ENCODE measurements at places on chromosomes 6 and 20. TPM values are rescaled to one million over a fixed set of nuclear protein-coding genes. Genes with fewer than 3 reads are reported as not detected.

Gene SYNDIG1
- not detected for total RNA-seq

Gene SLC24A3
- not detected for total RNA-seq

Gene GTSF1L
- 0.28 TPM for total RNA-seq

Gene DACT2
- not detected for total RNA-seq

GRCh38 chr6:23280437-23280836, 711.1 kb downstream of the HDGFL1 start:
- no peak overlapping the region for H3K4me3 ChIP-seq
- no peak for DNase-seq
- H3K36me3 ChIP-seq, result no peaks in the 10 kb centered on the region
- no peaks in the 10 kb centered on the region for H3K4me1 ChIP-seq
- no peaks in the 10 kb centered on the region for H3K27me3 ChIP-seq

- H3K27ac ChIP-seq, result no peak overlapping the region
- no peaks in the 10 kb centered on the region for H3K4me1 ChIP-seq
- no peak overlapping the region for H3K4me3 ChIP-seq
- peaks cover 10% of the 10 kb centered on the region for H3K27me3 ChIP-seq
These were observed 189.0 kb upstream of the CDYL start for GRCh38 chr6:4587171-4587570.

GRCh38 chr6:10723567-10723881, 654 bp downstream of the TMEM14C start:
- no peaks in the 10 kb centered on the region for H3K27me3 ChIP-seq
- DNase-seq, result no peak
- H3K36me3 ChIP-seq, result peaks cover 14% of the 10 kb centered on the region
- H3K27ac ChIP-seq, result peak overlapping the region; percentile 87
- H3K4me3 ChIP-seq, result peak overlapping the region; percentile 85

DNA sequence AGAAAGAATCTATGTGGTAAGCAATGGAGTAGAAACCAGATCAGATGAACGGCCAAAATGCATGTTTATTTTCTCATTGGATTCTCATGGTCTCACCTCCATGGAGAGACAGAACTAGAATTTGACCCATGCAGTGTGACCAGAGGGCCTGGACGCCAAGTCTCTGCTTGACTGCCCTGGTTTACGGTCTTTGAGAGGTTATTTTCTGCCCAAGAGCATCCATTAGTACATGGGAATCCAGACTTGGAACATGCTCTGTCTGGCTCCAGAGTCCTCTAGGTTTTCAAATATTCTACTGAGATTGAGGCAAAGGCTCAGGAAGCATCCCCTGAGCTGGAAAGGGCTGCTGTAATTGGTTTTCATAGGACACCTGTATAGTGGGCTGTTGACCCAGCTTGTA, 45.5 kb upstream of the UST start:
- DNase-seq, result no peak
- H3K4me3 ChIP-seq, result peak overlapping the region; percentile 78
- peaks cover 10% of the 10 kb centered on the region for H3K36me3 ChIP-seq
- H3K4me1 ChIP-seq, result peaks cover 19% of the 10 kb centered on the region

GRCh38 chr20:2395136-2395535, 14.4 kb downstream of the TGM6 start:
- no peak overlapping the region for H3K27ac ChIP-seq
- H3K4me3 ChIP-seq, result no peak overlapping the region
- H3K36me3 ChIP-seq, result no peaks in the 10 kb centered on the region

- DNase-seq, result peak; percentile 58
- H3K36me3 ChIP-seq, result peaks cover 8% of the 10 kb centered on the region
- H3K27ac ChIP-seq, result no peak overlapping the region
- peaks cover 22% of the 10 kb centered on the region for H3K4me1 ChIP-seq
- H3K4me3 ChIP-seq, result no peak overlapping the region
- H3K27me3 ChIP-seq, result peaks cover under 1% of the 10 kb centered on the region
These were observed 14.4 kb upstream of the SLC17A2 start for GRCh38 chr6:25944688-25945574.

- H3K27ac ChIP-seq, result no peak overlapping the region
- no peak for DNase-seq
- H3K27me3 ChIP-seq, result no peaks in the 10 kb centered on the region
- H3K4me1 ChIP-seq, result no peaks in the 10 kb centered on the region
These were observed 429.0 kb upstream of the NRSN1 start for GRCh38 chr6:23696992-23697391.

GRCh38 chr20:60862601-60863000, 389.5 kb upstream of the CDH4 start:
- H3K4me3 ChIP-seq, result no peak overlapping the region
- no peaks in the 10 kb centered on the region for H3K4me1 ChIP-seq
- H3K27me3 ChIP-seq, result no peaks in the 10 kb centered on the region
- no peak overlapping the region for H3K27ac ChIP-seq
- DNase-seq, result no peak

GRCh38 chr20:15072316-15072715, 734.9 kb upstream of the FLRT3 start:
- H3K4me1 ChIP-seq, result no peaks in the 10 kb centered on the region
- DNase-seq, result no peak
- H3K36me3 ChIP-seq, result no peaks in the 10 kb centered on the region
- H3K27ac ChIP-seq, result no peak overlapping the region
- no peak overlapping the region for H3K4me3 ChIP-seq
- no peaks in the 10 kb centered on the region for H3K27me3 ChIP-seq

DNA sequence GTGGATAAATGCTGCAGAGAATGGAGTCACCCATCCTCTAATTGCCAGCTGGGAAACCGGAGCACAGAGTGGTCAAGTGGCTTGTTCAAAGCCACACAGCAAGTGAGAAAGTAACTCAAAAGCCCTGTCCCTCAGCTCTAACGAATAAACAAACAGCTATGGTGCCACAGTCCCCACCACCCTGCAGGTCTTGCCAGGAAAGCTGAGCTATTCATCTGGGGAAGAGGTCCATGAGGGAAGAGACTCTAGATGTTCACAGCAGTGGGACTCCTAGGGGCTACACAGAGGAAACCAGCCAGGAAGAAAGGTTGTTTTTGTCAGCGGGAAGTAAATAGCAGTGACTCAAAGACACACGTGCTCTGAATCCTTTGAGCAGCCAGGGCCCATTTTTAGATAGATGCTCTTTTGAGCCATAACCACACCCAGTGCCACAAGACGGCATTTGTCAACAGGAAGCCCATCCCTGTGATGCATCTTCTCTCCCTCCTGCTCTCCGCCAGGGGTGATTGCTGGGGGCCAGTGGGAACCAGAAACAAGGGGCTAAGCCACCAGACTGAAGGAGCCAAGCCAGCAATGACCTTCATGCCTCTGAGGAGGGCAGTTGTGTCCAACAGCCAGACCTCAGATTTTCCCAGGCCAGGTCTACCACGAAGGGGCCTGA, 32.4 kb upstream of the TCP11 start:
- no peak overlapping the region for H3K4me3 ChIP-seq
- peak; percentile 62 for DNase-seq
- H3K27me3 ChIP-seq, result peaks cover 16% of the 10 kb centered on the region
- peaks cover 5% of the 10 kb centered on the region for H3K36me3 ChIP-seq
- peak overlapping the region; percentile 69 for H3K27ac ChIP-seq

- H3K27me3 ChIP-seq, result no peaks in the 10 kb centered on the region
- DNase-seq, result no peak
- no peaks in the 10 kb centered on the region for H3K4me1 ChIP-seq
- H3K36me3 ChIP-seq, result peaks cover 8% of the 10 kb centered on the region
- no peak overlapping the region for H3K27ac ChIP-seq
These were observed 16.7 kb upstream of the E2F1 start for GRCh38 chr20:33702861-33703260.

DNA sequence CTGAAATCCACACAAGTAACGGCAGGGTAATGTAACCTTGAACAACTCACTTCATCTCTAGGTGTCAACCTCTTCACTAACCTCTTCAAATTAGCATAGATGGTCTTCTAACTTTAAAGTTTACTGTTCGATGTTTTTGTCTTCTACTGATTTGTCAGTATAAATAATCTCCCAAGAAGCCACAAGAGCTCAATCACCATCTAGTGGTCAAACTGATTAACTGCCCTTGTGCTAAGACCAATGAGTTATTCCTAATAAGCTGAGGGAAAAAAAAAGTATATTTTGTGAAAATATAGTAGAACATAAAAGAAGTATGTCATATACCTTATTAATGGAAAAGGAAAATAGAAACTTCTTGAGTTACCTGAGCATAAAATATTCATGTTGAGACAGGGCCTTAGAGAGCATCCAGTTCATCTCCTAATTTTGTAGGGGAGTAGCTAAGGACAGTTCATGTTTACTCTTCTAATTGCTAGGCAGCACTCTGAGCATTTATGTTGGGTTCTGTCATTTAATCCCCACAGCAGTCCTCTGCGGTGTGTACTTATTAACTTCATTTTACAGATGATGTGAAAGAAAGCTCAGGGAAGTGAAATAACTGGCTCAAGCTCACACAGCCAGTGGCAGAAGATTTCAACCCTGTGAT, 317.1 kb downstream of the ESR1 start:
- no peaks in the 10 kb centered on the region for H3K27me3 ChIP-seq
- no peak for DNase-seq
- H3K27ac ChIP-seq, result no peak overlapping the region
- no peak overlapping the region for H3K4me3 ChIP-seq

GRCh38 chr6:157133856-157134255, 189.5 kb downstream of the TMEM242 start:
- no peak for DNase-seq
- peaks cover 16% of the 10 kb centered on the region for H3K4me1 ChIP-seq

DNA sequence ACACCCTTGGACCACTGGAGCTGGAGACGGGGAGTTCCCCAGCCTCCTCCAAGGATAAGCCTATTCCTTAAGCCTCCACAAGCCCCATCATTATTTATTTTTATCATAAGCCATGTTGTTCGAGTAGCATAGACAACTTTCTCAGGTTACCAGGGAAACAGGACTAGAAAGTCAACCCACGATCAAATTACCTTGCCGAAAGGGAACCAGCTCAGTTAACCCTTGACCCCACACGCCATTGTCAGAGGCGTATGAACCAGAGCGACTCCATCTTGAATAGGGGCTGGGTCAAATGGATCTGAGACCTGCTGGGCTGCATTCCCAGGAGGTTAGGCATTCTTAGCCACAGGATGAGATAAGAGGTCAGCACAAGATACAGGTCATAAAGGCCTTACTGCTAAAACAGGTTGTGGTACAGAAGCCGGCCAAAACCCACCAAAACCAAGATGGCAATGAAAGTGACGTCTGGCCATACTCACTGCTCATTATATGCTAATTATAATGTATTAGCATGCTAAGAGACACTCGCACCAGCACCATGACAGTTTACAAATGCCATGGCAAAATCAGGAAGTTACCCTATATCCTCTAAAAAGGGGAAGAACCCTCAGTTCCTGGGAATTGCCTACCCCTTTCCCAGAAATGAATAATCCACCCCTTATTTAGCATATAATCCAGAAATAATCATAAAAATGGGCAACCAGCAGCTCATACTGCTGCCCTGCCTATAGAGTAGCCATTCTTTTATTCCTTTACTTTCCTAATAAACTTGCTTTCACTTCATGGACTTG, 22.4 kb downstream of the SYNJ2 start:
- no peak overlapping the region for H3K4me3 ChIP-seq
- DNase-seq, result no peak
- H3K4me1 ChIP-seq, result peaks cover 44% of the 10 kb centered on the region
- H3K27ac ChIP-seq, result no peak overlapping the region

DNA sequence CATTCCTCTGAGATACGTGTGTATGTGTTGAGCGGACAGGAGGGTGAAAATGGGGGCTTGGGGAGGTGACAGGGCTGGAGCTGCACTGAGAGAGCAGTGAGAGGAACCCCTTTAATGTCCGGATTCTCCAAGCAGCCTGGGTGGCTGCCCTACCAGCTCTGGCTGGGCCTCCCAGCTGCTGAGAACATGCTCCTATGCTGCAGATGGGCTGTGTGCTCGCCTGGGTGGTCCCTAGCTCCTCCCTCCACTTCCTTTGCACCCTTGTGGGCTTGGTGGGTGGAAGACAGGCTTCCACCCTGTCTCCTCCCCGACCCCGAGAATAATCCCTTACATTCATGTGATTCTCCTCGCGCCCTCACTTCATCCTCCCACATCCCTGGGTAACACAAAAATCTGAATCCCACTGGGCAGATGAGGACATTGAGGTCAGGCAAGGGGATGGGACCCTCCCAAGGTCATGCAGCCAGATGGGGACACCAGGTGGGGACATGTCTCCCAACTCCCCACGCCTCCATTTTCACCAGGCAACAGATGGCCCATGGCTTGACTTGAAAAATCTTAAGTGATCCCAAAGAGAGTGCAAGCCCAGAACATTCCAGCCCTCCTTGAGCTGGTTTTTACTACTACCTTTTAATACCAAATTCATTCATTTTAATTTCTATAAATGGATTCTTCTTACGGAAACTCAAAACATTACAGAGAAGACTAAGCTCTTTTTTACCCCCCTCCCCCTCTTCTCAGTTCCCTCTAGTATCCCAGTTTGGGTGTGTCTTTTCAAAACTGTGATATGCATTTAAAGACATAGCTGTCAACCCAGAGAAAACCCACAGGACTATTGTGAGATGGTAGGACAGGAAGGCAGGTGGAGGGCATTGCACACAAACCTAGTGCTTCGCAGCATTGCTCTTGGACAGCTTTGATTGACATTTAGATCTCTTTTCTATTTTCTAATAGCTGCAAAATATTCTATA, 5.0 kb upstream of the PDRG1 start:
- DNase-seq, result no peak
- no peak overlapping the region for H3K4me3 ChIP-seq
- H3K27ac ChIP-seq, result no peak overlapping the region
- no peaks in the 10 kb centered on the region for H3K36me3 ChIP-seq
- H3K4me1 ChIP-seq, result peaks cover 3% of the 10 kb centered on the region
- H3K27me3 ChIP-seq, result peaks cover 26% of the 10 kb centered on the region

DNA sequence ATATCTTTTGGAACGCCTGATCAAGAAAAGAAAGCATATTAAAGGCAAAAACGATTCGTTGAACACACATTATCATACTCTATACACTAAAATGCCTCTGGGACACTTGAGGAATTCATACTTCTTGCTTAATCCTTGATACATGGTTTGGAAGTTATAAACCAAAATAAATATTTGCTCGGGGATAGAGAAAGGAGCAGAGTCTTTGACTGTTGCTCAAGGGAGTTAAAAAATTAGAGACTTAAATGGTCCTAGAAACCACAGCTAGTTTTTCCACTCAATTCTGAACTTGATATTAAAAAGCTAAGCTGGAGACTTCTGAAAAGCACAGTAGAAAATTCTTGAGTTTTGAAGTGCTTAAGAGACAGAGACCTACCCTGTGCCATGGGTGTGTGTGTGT, 98.9 kb downstream of the BCKDHB start:
- peaks cover 6% of the 10 kb centered on the region for H3K4me1 ChIP-seq
- no peaks in the 10 kb centered on the region for H3K27me3 ChIP-seq
- H3K27ac ChIP-seq, result no peak overlapping the region

DNA sequence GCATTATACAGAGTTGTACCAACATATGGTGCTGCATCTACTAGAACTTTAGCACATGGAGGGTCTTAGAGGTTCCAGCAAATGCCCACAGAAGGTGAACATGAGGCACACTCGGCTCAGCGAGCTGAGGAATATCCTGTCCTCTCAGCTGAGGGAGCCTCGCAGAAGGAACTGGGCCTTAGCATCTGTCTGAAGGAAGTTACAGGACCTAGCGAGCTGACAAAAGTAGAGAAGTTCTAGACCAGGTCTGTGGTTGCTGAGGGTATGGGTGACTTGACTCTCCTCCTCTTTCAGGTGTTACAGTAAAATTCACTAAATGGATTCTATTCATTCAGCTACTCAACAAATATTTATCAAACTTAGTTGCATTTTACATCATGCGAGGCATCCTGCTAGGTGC, 157.2 kb downstream of the ZDHHC14 start:
- DNase-seq, result peak; percentile 68
- H3K27ac ChIP-seq, result peak overlapping the region; percentile 52
- H3K36me3 ChIP-seq, result peaks cover 18% of the 10 kb centered on the region

GRCh38 chr6:55617272-55617671, 38.3 kb upstream of the HMGCLL1 start:
- no peaks in the 10 kb centered on the region for H3K27me3 ChIP-seq
- H3K4me3 ChIP-seq, result no peak overlapping the region
- no peaks in the 10 kb centered on the region for H3K4me1 ChIP-seq
- H3K36me3 ChIP-seq, result no peaks in the 10 kb centered on the region

Data from activated CD8-positive, alpha-beta memory T cell treated with anti-CD3 and anti-CD28 coated beads, Interleukin-2, amount 10 ng/mL, durations not matched to agents 7 days and 5 days (primary cell).